A549 treated with DMSO at 1 μM for 4 hours (cell line): ENCODE measurements at places on chromosomes 11 and 22. TPM values are rescaled to one million over a fixed set of nuclear protein-coding genes. Genes with fewer than 3 reads are reported as not detected.

The DDX25 gene
- 0.04 to 0.32 TPM (median 0.06 TPM) in 3 of 5 replicates, not detected in the others for total RNA-seq

The CARD18 gene
- not detected in 5 replicates for total RNA-seq

The SLN gene
- total RNA-seq, result 0.45 to 1.9 TPM (median 0.70 TPM) in 5 replicates

The ACR gene
- 0.06 TPM in 2 of 5 replicates, not detected in the others for total RNA-seq

The PTDSS2 gene
- 32.2 to 50.9 TPM (median 44.1 TPM) in 5 replicates for total RNA-seq

The SUSD2 gene
- total RNA-seq, result 54.2 to 70.2 TPM (median 58.4 TPM) in 5 replicates

The SEPTIN3 gene
- total RNA-seq, result 1.2 to 1.7 TPM (median 1.3 TPM) in 5 replicates

The UPK3A gene
- total RNA-seq, result not detected in 5 replicates

The APOA1 gene
- 0.10 to 0.39 TPM (median 0.12 TPM) in 3 of 5 replicates, not detected in the others for total RNA-seq
